Left forelimb (tissue), 1 donor: ENCODE measurements at places on chromosomes 2 and 18.

- DNase-seq = no peak
Measured at GRCh38 chr2:169073963-169074751, 4.8 kb downstream of the DHRS9 start.

GRCh38 chr18:45317948-45318640 lies 297.2 kb upstream of the SLC14A2 start:
- no peak for DNase-seq

- no peak for DNase-seq
Measured at GRCh38 chr2:139031722-139032121, 251.5 kb upstream of the NXPH2 start.

GRCh38 chr2:205633994-205634393 lies 48.3 kb upstream of the NRP2 start:
- no peak for DNase-seq

GRCh38 chr2:171735991-171736710 lies 48.9 kb downstream of the DYNC1I2 start:
- no peak for DNase-seq

GRCh38 chr2:218270721-218271486 lies 585 bp downstream of the PNKD start:
- DNase-seq = no peak
